ENCODE measurements at places on chromosomes 16 and 17.

GRCh38 chr16:66354034-66354909 is 12.2 kb upstream of the CDH5 start:
- DNase-seq: no peak

- no peak for DNase-seq
Measured at GRCh38 chr16:12517310-12517694, 286.4 kb downstream of the CPPED1 start.

DNA sequence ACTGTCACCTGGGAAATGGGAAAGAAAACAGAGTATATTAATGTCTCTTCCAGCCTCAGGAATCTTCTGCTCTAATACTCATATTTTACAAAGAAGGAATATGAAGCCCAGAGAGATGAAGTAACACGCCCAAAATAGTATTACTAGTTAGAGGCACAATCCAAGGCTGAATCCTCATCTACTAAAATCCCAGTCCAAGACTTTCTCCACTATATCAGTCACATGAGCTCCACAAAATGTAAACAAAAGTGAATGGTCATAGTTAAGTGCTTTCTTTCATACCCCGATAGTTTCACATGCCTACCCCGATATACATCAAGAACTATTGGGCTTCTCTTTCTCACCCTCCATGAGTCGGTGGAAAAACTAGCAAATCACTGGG is 965 bp downstream of the INTS2 start:
- DNase-seq: no peak

DNA sequence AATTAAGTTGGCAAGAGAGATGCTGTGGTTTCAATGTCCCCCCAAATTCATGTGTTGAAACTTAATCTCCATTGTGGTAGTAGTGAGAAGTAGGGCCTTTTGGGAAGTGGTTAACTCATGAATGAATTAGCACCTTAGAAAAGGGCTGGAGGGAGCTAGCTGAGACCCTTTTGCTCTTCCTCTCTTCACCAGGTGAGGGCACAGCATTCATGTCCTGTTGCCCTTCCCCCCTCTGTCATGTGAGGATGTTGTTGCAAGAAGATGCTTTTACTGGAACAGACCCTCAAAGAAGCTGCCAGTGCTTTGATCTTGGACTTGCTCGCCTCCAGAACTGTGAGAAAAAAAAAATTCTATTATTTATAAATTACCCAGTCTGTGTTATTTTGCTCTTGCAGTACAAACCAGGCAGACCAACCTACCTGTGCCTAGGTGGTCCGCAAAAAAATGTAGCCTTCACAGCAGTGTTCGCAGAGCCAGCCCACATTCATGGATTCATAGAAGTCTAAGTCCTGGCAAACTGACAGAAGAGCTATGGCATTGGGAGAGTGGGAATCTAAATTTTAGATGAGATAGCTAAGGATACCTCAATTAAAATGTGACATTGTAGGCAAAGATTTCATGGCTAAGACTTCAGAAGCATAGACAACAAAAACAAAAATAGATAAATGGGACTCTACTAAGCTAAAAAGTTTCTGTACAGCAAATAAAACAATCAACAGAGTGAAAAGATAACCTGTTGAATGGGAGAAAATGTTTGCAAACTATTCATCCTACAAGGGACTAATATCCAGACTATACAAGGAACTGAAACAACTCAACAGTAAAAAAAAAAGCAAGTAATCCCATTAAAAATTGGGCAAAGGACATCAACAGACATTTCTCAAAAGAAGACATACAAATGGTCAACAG is 32.0 kb upstream of the ABCA5 start:
- no peak for DNase-seq

DNA sequence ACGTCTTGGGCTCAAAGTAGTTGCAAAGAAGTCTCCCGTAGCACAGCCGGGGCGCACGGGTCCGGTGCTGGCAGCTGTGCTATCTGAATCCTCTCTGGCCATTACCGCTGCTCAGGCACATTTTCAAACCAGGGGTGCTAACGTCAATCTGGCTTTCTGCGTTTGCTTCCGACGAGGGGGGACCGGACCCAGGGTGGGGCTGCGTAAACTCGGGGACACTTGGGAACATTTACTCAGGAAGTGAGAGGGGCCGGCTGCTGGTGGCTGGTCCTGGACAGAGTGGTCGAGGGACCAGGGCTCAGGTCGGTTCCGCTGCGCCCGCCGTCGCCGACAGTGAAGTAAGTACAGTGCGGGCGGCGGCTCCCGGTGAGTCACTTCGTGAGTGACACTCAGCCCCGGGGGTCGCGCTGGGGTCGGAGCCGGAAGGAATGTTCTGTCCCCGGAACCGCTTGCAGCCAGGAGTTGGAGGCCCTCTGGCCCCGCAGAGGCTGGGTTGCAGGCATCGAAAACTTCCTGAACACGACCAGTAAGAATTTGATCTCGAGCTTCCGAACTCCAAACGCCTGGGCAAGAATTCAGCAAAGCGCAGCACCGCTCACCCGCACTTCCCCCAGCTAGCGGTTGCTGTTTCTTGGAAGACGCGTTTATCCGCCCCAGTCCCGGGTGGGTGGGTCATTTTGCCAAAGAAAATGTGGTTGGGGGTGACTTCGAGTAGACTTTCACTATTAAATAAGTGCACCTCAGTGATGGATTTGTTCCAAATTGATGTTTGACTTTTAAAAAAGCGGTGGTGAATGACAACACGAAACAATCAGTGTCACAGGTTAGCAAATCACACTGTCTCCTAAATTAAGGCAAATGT is 1.4 kb upstream of the HS3ST3B1 start:
- no peak for DNase-seq

DNA sequence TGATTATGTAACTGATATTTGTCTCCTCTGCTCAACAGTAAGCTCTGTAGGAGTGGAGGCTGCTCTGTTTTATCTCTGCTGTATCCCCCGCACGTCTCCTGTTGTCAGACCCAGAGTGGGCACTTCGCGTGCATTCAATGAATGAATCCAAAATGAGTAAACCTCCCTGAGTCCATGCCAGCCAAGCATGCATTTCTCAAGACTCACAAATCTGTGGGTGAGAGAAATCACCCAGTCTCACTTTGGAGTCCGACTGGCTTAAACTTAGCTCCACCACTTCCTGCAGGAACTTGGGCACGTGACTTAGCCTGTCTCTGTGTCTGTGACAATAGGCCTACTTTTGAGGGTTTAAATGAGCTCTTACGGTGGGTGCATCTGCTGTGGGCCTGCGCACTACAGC is 3.7 kb downstream of the PNPO start:
- no peak for DNase-seq

- no peak for DNase-seq
Measured at GRCh38 chr17:71102777-71103176, 933.4 kb downstream of the KCNJ2 start.

DNA sequence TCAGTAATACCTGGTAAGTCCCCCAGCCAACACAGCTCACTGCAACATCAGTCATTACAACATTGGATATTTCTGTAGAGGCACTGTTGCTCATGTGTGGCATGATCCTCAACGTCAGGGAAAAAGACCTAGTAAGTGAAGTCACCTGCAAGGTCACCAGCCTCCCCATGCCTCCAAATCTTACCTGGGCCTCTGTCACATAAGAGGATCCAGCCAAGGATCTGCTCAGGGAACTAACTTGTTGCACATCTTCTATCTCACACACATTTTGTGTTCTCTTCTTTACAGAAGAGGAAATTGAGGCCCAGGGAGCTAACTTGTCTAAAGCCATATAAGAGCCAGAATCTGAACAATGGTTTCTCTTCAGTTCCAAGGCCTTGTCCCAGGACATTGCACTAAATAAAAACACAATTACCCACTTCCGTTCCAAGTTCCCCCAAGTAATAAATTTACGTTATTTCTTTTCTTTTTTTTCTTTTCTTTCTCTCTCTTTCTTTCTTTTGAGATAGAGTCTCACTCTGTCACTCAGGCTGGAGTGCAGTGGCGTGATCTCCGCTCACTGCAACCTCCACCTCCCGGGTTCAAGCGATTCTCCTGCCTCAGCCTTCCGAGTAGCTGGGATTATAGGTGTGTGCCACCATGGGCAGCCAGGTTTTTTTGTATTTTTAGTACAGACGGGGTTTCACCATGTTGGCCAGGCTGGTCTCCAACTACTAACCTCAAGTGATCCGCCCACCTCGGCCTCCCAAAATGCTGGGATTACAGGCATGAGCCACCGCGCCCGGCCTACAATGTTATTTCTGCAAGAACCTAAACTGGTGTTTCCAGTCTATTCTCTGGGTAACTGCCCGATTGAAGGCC is 1.3 kb downstream of the SHMT1 start:
- DNase-seq: no peak

DNA sequence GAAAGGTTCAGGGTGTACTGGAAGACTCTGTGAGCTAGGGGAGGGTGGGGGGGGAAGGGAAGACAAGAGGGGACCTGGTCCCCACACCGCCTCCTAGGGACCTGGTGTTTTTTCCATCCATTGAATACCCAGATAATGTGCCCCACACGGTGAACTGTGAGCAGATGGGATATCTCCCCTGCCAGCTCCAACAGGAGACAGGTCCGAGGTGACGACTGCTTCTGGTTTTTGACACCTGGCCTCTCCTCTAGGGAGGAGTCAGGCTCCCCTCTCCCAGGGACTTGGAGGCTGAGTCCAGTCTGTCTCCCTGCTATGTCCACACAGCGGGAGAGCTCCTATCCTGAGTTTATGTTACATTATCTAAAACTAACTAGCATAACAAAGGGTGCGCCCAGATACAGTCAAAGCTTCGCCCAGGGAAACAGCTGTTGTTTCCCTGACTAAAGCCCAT is 1.8 kb downstream of the MARVELD3 start:
- no peak for DNase-seq

DNA sequence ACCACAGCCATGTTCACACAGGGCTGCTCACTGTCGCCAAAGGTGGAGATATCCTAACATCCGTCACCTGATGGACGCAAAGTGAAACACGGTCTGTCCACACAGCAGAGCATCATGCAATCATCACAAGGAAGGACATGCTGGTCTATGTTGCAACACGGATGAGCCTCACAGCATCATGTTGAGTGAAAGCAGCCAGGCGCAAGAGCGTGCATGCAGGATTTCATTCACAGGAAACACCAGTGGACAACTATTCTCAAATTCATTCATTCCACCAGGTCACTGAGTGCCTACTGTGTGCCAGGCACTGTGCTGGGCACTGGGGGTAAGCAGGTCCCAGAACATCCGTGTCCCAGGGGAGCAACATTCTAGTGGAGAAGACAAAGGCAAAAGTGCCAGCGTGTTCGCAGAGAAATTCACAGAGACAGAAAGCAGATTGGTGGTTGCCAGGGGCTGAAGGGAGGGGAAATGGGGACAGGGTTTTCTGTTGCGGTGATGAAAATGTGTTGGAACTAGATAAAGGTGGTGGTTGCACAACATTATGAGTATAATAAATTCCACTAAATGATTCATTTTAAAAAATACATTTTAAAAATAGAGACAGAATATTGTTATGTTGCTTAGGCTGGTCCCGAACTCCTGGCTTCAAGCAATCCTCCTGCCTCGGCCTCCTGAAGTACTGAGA is 22.7 kb upstream of the KCNJ12 start:
- DNase-seq: no peak

- no peak for DNase-seq
Measured at GRCh38 chr17:17440938-17441675, 35.7 kb upstream of the MED9 start.

DNA sequence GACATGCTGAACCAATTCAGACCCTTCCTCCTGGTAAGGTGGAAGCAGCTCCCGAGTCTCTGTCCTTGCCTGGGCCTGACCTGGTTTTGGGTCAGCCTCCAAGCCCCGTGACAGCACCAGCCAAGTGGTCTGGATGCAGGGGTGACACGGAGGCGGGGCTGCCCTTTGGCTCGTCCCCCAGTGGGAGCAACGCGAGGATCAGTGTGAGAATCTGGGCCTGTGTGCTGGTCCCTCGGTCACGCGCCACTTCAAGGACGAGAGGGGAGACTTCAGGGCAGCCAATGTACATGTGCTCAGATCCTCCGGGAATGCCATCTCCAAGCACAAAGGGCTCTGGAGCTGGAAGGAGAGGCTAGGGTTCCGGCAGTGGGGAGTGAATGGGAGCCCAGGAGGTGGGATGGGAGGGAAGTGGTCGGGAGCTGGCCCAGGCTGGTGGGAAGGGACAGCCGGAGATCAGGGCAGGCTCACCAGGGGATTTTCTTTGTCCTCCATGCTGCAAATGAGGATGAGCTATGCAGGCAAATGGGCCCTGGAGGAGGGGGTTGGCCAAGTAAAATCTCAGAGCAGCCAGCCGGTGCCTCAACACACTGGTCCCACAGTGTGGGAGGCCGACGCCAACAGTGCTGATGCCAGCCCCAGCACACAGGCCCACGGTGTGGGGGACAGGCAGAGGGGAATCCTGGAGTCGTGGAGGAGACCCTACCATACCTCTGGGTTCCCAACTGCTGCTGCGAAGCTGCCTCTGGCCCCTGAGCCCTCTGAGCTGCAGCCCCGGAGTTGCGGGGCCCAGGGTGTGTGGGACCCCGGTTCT is 4.2 kb upstream of the NDRG4 start:
- DNase-seq: no peak

DNA sequence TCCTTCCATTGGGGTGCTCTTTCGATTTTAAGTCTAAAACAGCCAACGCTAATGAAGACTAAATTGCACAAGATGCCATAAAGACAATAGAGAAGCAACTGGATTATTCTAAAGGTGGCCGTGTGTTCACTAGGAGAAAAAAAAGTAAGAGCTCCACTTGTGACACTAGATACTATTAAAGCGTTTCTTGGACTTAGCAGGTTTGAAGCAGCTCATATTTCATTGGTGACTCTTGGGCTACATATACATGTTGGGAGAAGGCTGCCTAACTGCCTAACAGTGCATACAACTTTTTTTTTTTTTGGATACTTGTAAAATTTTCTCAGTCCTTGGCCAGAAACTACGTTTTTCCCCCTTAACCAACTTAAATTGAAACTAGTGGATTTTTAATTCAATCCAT is 111.8 kb upstream of the NOG start:
- DNase-seq: no peak

- no peak for DNase-seq
Measured at GRCh38 chr17:37662353-37662752, 19.1 kb upstream of the DDX52 start.

- no peak for DNase-seq
Measured at GRCh38 chr16:20610892-20611349, 34.8 kb upstream of the ACSM2B start.

GRCh38 chr16:71428883-71429282 is 13.0 kb downstream of the TLE7 start:
- no peak for DNase-seq

GRCh38 chr17:75785016-75785890 is 647 bp downstream of the UNK start:
- no peak for DNase-seq

- no peak for DNase-seq
Measured at GRCh38 chr16:74607962-74608356, 1.0 kb upstream of the GLG1 start.

DNA sequence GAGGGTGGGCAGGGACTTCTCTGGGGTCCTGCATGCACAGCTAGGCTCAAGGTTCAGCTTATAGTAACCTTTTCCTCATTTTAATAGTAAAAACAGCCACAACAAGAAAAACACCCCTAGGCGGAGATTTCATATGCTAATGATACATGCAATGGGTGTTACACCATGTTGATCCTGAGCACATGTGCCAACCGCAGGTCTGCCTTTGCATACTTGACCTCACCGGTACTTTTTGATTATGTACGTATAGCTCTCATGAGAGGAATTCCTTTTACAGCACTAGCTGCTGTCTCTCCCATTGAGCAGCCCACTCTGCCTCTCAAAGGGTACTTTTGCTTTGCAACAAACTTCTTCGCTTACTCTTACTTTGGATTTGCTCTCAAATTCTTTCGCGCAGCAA is 1.9 kb downstream of the KRTAP4-8 start:
- DNase-seq: no peak

Data from cortex of kidney (tissue), 1 donor.